NCI-H146 (cell line): ENCODE measurements at places on chromosomes 12 and 14.

GRCh38 chr12:851913-852312, 97.6 kb downstream of the RAD52 start:
- DNase-seq = no peak

DNA sequence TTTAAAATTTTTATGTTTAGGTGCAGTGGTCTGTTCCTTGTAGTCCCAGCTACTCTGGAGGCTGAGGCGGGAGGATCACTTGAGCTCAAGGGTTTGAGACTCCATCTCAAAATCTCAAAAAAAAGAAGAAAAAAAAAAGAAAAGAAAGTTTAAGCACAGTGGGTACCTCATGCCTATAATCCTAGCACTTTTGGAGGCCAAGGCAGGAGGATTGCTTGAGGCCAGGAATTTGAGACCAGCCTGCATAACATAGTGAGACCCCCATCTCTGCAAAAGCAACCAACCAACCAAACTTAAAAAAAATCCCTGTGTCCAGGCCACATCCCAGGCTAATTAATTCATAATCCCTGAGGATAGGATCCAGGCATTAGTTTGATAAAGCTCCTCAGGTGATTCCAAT, 3.4 kb upstream of the SALL2 start:
- DNase-seq = no peak

GRCh38 chr12:95505039-95505438, 31.1 kb downstream of the METAP2 start:
- DNase-seq = no peak

- DNase-seq = peak; percentile 69
Observed at GRCh38 chr14:68089146-68089731, 269.7 kb downstream of the RAD51B start.

- no peak for DNase-seq
Observed at GRCh38 chr12:40146800-40147797, 41.2 kb upstream of the SLC2A13 start.

DNA sequence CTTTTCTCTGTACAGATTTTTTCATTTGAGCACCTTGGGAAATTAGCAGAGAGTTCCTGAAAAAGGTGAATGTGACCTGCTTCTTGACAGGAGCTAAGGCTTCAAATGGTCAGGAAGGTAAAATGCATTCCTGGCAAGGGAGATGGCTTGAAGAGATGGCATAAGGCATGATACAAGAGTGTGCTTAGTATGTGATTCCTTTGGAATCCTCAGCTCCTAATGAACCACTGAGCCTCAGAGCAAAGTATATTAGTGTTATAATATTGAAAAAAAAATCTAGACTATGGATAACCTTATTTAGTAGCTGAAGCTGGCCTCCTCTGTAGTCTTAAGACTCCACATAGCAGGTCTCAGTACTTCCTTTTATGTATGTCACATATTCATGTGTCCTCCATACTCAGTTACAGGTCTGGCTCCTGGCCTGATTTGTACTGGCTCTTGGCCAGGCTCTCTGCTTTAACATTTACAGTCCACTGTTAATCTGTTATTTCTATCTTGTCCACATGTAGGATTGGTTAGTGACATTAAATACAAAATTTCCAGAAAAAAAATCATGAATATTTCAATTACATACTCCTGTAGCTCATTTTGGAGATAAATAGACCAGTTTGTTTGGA, 17.9 kb downstream of the TOGARAM1 start:
- no peak for DNase-seq

- peak; percentile 5 for DNase-seq
Observed at GRCh38 chr14:92392711-92393110, 69.7 kb downstream of the SLC24A4 start.

DNA sequence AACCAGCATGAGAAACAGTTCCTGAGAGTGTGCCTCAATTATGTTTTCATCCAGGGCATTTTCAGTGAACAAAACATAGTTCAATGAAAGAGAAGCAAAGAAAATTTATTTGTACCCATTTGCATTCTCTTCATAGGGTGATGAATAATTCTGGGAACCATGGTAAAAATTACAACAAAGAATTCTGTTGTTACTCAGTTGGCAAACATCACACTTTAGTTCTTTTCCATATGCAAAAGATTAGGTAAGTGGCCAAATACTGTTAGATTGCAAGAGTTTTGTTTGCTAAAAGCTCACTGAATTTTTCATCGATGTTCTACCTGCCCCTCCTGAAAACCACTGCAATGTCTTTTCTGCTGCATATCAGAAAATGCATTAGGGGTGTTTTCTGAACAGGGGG, 132.4 kb upstream of the RGS6 start:
- no peak for DNase-seq

GRCh38 chr12:74910831-74911230, 298.8 kb downstream of the KCNC2 start:
- DNase-seq = no peak

GRCh38 chr12:113515082-113515856, 43.6 kb upstream of the LHX5 start:
- no peak for DNase-seq

- DNase-seq = no peak
Observed at GRCh38 chr14:90490720-90491050, 93.9 kb downstream of the CALM1 start.

DNA sequence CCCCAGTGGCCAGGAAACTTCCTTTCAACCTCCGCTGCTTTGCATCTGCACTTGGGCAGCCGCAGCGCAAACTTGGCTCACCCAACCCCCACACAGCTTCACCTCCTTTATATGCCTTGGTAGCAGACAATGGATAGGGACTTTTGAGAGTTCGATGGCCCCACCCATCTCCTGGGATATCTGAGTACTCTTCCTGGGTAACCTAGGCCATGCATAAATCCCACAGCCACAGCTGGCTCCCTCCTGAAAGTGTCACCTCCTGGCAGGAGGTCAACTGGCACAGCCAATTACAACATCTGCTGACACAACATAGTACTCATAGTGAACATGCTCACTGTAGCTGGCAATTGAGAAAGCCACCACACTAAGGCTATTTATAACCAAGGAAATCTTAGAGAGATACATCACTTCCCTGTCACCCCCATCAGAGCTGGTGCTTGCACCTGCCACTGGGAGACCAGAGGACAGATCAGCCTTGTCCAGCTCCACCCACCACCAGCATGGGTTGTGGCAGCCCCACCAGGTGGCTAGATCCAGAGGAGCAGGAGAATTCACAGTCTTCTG, 410.0 kb downstream of the SYT1 start:
- no peak for DNase-seq

- DNase-seq = no peak
Observed at GRCh38 chr12:62698701-62699101, 232.1 kb downstream of the MON2 start.

- DNase-seq = no peak
Observed at GRCh38 chr12:101653030-101653429, 44.4 kb upstream of the CHPT1 start.

DNA sequence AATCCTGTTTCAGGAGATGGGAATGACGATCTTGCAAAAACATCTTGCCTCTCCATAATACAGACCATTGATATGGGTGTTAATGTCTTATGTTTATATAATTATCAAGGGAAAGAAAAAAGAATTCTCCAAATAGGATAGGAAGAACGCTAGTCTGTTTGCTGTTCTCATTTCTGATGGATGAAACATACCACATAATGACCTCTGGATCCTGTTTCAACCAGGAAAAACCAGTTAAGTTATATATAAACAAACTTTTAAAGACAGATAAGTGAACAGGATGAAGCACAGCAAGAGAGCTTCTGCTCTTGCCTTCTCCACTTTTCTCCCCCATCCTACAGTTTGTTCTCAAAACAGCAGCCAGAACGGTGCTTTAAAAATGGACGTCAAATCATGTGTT, 27.8 kb downstream of the COQ6 start:
- DNase-seq = no peak

- DNase-seq = no peak
Observed at GRCh38 chr12:7832059-7832696, 40.5 kb downstream of the SLC2A14 start.

DNA sequence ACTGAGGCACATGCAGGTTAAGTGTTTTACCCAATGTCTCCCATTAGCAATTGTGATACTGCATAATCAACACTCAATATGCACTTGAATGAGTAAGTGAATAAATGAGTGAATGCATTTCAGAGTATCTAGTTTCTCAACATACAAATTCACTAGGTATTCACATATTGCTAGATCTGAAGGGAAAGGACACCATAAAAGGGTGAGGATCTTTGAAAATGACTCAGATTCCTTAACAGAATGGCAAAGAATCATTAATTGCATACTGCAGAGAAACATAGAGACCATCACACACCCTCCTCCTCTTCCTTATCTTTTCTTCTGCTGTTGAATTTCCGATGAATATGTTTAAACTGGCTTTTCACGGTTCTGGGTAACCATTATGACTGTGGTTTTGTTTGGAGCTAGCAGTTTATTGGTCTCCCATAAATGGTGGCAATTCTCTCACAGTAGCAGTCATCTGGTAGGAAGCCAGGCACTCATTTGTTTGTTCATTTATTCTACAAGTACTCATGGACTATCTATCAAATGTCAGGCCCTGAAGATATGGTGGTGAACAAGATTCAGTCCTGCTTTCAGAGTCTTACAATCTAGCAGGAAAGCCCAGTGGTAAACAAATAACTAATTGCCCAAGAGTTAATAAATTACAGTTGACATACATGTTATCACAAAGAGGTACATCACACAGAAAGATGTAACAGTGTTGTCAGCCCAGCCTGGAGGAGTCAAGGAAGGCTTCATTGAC, 70.2 kb downstream of the LLPH start:
- no peak for DNase-seq

- DNase-seq = no peak
Observed at GRCh38 chr12:64633011-64633939, 23.0 kb downstream of the RASSF3 start.

GRCh38 chr12:119803381-119803791, 73.7 kb downstream of the CIT start:
- DNase-seq = no peak

- DNase-seq = no peak
Observed at GRCh38 chr12:116381744-116382685, 104.5 kb upstream of the MED13L start.

DNA sequence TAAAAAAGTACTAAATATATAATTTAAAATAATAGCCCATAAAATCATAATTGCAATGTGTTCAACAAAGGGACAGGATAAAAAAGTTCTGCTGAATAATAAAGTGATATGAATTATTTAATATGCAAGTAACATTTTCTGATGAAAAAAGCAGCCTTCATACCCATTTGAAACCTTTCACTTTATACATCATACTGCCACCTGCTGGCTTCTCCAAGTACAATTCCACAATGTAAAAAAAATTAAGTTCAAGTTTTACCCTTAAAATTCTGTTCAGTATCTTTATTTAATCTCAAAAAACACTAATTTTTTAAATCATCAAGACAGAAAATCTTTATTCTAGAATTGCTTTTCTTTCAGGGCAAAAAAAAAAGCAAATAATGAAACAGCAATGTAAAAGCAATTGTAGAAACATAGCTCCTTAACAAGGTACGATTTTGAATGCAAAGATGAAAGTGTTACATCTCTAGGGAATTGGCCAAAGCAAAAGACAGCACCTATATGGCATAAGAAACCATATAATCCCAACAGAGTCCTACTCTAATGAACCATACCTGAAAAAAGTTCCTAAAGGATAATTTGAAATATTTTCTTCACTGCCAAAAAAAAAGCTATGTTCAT, 15.0 kb downstream of the MDM1 start:
- peak; percentile 43 for DNase-seq

GRCh38 chr12:108364879-108365278, 25.8 kb upstream of the CMKLR1 start:
- no peak for DNase-seq

DNA sequence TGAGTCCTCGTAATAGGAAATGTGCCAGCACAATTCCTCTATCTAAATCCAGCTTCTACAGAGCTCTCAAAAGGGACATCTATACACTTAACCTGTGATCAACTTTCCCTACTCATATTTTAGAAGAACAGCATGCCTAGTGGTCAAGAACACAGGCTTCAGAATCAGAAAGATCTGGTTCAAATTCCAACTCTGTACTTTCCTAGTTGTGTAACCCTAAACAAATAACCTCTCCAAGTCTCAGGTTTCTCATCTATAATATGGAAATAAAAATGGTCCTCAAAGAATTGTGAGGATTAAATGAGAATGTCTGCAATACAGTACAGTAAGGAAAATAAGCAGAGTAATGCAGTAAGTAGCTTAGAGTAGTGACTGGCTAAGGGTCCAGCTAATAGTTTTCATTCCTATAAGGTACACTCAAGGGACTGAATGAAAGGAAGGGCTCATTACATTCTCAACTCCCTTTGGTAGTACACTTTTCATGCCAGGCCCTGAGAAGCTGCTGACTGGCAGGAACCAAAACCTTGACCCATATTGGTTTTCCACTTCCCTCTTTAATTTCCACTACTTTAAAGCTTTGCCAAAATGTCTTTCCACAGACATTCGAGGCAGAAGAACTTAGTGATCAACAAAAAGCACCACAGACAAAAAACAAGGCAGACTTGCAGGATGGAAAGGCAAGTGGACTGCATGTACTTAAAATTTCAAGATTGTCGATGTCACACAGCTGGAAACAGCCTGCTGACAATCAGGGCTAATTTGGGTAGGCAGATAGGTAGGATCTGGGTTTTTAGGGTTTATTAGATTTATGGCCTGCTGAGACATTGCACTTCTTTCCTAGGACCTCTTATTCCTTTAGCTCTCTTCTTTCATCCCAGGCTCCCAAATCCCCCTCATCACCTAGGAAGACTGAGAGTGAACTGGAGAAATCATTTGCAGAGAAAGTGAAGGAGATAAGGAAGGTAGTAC, 4.3 kb downstream of the CCDC196 start:
- DNase-seq = no peak

DNA sequence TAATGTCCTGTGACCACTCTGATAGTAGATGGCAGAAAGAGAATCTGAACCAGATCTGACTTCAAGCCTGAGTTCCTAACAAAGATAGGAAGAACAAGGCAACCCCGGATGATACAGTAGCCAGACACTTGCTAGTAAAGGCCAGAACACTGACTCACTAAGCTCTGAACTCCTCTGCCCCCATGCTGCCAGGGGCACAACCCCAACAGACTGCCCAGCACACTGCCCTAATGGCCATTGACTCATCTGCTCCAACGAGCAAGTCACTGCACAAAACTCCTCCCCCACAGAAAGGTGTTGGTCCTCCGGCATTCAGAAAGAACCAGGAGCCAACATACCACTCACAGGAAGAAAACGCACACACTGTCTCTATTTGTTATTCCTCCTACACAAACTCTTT, 179.6 kb upstream of the NUDT4 start:
- DNase-seq = no peak

- DNase-seq = no peak
Observed at GRCh38 chr12:76268267-76268666, 79.9 kb downstream of the BBS10 start.

DNA sequence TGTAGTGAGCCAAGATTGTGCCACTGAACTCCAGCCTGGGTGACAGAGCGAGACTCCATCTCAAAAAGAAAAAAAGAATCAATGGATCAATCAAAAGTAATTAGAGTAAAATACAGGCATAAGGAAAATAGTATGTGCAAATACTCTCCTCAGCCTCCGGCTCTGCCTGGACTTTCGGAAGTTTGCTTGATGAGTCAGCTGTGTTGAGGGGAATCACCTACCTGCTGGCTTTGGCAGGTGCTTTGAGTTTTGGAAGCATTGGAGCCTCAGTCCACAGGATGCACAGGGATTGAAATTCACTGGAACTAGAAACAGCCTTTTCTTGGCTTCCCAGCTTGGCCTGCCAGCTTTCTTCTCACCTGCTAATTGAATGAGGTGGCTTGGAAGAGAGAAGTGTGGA, 268.2 kb downstream of the PCNX1 start:
- peak; percentile 7 for DNase-seq
